Osteocyte (in vitro differentiated cells): ENCODE measurements at places on chromosomes 4 and X. TPM values are rescaled to one million over a fixed set of nuclear protein-coding genes. Genes with fewer than 3 reads are reported as not detected.

DNA sequence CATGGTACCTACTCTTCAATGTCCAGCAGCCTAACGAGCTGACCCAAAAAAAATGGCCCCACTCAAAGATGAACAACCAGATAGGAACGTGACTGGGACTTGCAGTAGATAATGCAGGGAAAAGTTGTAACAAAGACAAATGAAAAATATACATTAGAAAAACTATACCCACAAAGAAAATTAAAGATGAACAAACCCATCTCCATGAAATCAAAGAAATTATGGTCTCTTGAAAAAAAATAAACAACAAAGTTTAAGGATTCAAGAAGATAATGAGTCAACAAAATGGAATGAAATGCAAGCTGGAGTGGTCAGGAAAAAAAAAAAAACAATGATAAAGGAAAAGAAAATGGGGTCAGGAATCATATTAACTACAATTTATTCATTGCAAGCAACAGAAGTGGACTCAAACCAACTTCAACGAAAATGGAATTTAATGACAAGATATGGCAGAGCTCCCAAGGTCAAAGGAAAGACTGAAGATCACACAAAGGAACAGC, 309.8 kb upstream of the GALNT7 start:
- DNase-seq: no peak

The DLG3 gene
- total RNA-seq: 9.7 and 12.5 TPM in 2 replicates

The PIR gene
- 18.7 and 21.8 TPM in 2 replicates for total RNA-seq

- DNase-seq: no peak
Measured at GRCh38 chr4:123288309-123289025, 108.1 kb upstream of the SPRY1 start.

GRCh38 chr4:80360084-80360483, 24.6 kb downstream of the CFAP299 start:
- DNase-seq: no peak

GRCh38 chrX:153612413-153612812, 13.5 kb upstream of the CCNQ start:
- DNase-seq: no peak

DNA sequence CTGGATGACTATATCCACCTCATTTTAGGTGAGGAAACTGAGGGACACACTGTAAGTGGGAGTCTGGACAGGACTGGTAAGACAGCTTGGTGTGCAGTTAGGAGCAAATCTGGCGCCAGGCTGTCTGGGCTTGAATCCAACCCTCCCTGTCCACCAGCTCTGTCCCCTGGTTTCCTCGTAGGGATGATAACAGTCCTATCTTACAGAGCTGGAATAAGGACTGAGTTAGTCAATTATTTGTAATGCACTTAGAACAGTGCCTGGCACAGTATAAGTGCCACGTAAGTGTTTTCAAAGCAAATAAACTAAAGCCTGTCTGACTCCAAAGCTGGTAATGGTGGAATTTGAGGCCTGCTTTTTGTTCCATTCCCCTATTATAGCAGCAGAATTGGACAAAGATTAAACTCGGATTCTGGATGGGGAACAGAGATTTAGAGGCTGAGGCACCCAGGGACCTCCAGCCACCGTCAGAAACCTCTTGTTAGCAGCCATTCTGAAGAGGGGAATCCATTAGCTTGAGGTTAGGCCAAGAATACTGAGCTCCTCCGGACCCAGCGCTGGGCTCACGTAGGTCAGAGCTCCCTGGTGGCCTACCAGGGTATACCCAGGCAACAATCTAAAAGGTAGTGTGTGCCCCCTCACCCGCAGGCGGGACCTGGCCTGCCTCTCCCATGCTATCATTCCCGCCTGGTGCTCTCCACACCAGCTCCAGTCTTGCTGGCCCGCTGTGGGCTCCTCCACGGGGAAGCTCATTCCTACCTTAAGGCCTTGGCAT, 102.1 kb downstream of the UCHL1 start:
- DNase-seq: no peak

DNA sequence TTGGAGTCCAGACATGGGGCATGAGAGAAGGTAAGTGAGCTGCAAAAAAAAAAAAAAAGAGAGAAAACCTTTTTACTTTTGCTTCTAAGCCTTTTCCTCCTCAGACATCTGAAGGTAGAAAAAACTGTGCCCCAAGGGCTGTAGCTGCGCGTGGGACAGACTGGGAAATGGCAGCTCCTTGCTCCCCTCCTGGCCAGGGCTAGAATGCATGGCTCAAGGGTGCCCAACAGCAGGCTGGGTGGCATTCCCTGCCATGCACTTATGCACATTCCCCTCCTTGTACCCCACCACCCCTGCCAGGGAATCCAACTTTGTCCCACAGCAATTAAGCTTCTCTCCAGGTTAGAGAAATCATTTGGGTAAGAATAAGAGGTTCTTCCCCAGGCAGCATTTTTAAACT, 421.2 kb downstream of the TRAM1L1 start:
- no peak for DNase-seq

The SPON2 gene
- total RNA-seq: 149 and 168 TPM in 2 replicates

DNA sequence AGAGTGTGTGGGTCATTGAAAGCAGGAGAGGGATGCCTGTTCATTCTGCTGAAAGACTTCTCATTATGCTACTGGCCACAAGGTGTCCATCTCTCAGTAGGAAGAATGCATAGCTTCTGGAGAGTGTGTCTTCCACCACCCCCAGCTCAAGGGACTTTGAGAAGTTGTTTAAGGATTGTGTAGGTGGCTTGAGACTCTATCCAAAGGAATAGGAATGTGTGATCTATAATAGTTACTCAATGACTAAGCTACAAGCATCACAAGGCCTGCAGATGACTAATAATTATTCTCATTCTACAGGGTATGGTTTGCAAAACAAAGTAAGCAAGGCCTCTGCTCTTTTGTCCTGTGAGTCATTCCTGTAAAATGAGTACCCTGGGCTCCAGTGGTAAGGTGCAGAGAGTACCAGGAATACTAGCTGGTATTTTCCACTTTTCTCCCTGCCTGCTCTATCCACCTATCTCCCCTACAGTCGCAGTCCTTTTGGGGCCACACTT, 279.8 kb upstream of the BOD1L1 start:
- DNase-seq: no peak

DNA sequence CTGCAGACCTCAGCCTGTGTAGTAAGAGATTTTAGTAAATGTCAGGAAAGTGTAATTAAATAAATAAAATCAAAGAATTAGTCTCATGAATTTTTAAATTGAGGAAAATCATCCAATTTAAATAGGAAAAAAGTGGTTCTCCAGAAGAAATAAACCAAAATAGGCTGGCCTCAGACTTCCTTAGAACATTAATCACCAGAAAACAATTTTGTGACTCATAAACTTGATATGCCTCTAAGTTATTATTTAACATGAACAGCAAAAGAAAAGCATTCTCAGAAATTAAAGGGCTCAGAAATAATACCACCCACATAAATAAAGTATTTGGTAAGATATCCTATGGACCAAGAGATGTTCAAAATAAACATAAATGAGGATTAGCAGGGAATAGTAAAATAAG, 14.3 kb downstream of the FAM47B start:
- DNase-seq: no peak

GRCh38 chrX:139834879-139835278, 98.0 kb downstream of the ATP11C start:
- DNase-seq: no peak

DNA sequence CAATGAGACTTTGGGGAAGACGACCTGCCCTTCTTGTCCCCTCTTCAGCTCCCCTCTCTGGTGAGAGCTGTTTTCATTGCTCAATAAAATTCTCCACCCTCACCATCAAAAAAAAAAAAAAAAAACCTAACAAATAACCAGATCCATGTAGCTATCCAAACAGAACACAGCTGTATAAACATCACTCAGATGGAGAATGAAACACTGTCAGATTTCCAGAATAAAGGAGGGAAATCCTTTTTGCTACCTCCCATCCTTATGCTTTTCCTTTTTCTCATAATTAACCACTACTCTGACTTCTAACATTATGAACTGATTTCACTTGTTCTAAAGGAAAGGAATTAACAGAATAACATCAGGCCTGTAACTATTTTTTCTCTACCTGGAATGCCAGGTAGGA, 155.6 kb downstream of the PPP4R3C start:
- no peak for DNase-seq

GRCh38 chrX:63818156-63818555, 33.1 kb upstream of the ARHGEF9 start:
- no peak for DNase-seq

- no peak for DNase-seq
Measured at GRCh38 chrX:47185241-47185640, 8.4 kb upstream of the UBA1 start.

- no peak for DNase-seq
Measured at GRCh38 chr4:11183356-11183740, 245.3 kb downstream of the HS3ST1 start.

GRCh38 chr4:6245246-6246169, 24.1 kb upstream of the WFS1 start:
- no peak for DNase-seq

The DAPP1 gene
- not detected in 2 replicates for total RNA-seq

- DNase-seq: no peak
Measured at GRCh38 chrX:137058339-137059127, 24.7 kb upstream of the GPR101 start.

- DNase-seq: no peak
Measured at GRCh38 chr4:121072224-121073003, at the start of gene NDNF. Gene NDNF (minus strand): TSS chr4:121072535. CDS start chr4:121045837, 26,698 bp downstream.

GRCh38 chr4:17400686-17401085, 111.2 kb downstream of the QDPR start:
- no peak for DNase-seq

DNA sequence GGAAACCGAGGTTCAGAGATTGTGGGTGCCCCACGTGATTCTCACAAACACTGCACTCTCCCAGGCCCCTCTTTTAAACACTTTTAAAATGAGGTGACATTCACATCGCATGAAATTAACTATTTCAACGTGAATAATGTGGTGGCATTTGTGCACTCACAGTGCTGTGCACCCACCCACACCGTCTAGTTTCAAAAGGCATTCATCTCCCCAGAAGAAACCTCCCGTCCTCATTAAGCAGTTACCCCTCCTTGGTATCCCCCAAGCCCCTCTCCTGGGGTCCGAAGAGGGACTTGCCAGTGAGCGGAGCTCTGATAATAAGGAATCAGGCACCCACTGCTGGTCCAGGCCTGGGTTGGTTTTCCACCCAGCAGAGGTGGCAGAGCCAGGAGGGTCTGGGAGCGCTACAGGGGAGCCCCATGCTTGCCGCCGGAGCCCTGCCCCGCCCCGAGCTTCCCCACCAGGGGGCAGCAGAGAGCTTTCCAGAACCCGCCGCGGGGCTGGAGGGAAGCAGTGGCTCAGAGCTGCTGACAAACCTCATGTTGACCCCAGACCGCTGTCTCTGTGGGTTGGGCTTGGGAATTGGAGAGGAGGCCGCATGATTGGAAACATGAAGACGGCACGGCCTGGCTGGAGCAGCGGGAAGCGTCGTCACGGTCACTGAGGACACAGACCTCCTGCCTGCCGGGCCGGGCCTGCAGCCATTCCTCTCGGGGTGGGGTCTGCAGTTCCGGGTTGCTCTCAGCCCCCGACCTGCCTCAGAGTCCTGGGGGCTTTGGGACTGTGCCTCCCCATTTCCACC, 27.5 kb upstream of the HTRA3 start:
- peak; percentile 97 for DNase-seq

DNA sequence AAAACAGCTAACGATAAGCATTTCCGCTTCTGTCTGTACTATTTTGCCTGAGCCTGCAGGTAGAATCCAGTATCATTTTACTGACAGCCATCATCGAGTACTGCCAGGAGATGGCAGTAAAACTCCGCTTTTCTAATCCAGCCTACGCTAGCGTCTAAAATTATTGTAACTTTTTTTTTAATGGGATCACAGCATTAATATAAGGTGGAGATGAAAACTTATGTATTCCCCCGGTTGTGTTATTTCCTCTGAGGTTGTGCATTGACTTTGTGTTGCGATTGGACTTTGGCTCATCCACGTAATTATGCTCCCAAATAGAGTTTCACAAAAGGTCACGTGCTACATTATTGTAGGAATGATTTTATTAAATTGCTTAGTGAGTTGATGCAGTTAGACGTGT, 248.1 kb downstream of the C4orf33 start:
- DNase-seq: no peak

DNA sequence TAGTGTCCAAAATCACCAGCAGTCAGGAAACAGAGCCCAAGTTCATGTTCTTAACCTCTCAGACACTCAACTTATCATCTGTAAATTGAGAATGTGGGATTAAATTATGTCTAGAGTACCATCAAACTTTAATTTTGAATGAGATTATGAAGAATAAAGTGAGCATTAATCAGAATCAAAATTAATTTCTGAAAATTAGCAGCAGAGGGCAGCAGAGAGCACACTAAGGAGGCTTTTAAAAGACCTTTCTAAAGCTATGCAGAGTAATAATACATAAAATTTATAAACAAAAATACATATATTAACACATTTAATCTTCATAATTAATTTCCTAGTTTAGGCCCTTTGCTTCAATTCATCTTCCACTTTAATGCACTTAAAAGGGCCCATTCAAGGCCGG, 7.1 kb downstream of the TASL start:
- no peak for DNase-seq

DNA sequence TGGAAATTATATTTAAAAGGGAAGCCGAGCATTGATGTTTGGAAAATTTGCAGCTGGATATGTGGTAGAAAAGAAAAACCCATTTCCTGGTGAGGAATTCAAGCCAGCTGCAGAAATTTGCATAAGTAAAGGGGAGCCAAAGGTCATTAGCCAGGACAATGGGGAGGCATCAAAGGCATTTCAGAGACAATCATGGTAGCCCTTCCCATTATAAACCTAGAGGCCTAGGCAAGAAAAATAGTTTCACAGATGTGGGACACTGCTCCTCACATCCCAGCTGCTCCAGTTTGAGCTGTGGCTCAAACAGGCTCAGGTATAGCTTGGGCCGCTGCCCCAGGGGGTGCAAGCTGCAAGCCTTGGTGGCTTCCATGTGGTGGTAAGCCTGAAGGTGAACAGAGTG, 35.8 kb downstream of the NAP1L3 start:
- no peak for DNase-seq

DNA sequence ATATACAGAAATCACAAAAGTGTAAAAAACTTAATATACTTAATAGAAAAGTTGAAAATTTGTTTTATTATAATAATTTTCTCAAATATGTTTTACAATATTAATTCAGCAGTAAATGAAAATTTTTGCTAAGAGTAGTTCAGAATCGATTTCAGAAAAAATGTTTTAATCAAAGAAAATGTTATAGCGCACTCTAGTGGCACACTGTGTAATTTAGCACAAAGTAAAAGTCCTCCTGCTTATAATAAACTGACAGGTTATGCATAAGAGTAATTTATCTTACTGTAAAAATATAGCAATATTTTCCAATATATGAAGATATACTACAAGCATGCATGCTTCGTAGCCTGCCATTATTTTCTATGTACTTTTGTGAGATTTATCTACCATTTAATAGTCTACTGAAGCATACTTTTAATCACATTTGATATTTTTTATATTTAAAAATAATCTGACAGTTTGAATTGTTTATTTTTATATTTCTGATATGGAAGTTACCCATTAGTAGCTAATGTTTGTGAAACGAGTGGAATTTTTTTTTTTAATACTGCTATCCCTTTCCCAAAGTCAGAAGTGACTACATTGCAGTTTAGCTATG, 217.9 kb upstream of the KLHL4 start:
- no peak for DNase-seq

The NUP62CL gene
- total RNA-seq: not detected in 2 replicates

The MAOB gene
- total RNA-seq: not detected in 2 replicates

The FAM120C gene
- total RNA-seq: 11.6 and 12.0 TPM in 2 replicates

The FAM149A gene
- 2.0 and 2.3 TPM in 2 replicates for total RNA-seq
